HEK293T (cell line): ENCODE measurements at places on chromosomes 13 and 19.

- no peak for DNase-seq
Measured at GRCh38 chr19:3978145-3978544, 7.1 kb downstream of the EEF2 start.

- DNase-seq = no peak
Measured at GRCh38 chr13:98509271-98510155, 67.4 kb downstream of the STK24 start.

- DNase-seq = no peak
Measured at GRCh38 chr19:18119717-18120105, 22.1 kb downstream of the MAST3 start.

- DNase-seq = no peak
Measured at GRCh38 chr13:113918981-113919701, 54.7 kb downstream of the C13orf46 start.

DNA sequence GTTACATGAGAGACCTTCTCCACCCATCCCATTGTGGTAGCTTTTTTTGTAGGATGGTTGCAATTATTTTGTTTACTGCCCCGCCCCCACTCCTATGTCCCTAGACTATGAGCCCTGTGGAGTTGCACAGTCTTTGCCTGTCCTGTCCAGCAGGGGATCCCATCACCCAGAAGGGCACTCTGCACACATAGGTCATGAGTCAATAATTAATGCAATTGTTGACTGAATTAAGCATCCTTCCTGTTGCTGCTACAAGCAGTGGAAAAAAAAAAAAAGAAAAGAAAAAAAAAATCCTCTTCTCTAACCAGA lies 14.2 kb downstream of the C19orf81 start:
- DNase-seq = no peak

- no peak for DNase-seq
Measured at GRCh38 chr19:12953799-12954611, 3.0 kb downstream of the GADD45GIP1 start.

- DNase-seq = no peak
Measured at GRCh38 chr13:44218501-44219240, 155.0 kb upstream of the SERP2 start.

DNA sequence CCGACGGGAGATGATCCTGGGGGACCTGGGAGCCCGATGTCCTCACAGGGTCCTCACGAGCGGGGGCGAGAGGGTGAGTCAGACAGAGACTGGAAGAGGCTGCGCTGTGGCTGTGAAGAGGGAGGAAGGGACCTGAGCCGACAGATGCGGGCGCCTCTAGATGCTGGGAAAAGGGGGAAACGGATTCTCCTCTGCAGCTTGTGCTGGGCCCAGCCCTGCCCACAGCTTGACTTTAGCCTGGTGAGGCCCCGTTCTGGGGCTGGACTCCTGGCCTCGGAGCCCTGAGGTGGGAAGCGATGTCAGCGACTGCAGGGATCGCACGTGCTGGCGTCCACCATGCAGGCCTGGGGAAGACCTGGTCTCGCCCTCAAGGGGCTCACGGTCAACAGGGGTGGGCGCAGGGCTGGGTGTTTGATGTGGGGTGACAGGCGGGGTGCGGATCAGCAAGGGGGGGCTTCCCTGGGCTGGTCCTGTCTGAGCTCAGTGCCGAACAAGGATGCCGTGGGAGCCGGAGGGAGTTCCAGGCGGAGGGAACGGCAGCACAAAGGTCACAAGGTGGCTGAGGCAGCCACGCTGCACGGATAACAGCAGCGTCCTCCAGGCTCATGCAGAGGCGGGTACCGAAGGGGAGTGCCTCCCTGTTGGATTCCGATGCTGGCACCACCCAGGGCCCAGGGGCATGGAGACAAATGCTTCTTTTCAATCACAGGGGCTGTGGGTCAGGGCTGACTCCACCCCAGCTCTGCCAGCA lies 31.8 kb downstream of the PIP5K1C start:
- no peak for DNase-seq

DNA sequence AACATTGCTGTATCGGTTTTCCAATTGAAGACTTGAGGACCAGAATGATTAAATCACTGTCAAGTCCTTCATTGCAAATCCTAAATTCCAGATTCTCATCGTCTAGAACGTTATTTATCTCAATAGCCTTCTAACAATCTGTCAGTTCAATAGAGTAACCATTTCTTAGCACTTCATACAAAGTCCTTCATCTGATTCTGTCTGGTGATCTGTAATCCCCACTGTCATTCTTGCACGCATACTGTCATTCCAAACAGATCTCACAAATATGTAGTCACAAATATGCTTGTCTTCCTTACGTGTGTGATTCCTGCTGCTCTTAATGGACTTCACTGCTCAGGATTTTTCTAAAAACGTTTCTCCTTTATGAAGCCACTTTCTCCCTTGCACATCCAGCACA lies 1197.5 kb downstream of the EFNB2 start:
- DNase-seq = no peak

- no peak for DNase-seq
Measured at GRCh38 chr13:106468207-106468606, 67.3 kb downstream of the EFNB2 start.

GRCh38 chr19:32318884-32319520 lies 26.4 kb upstream of the ZNF507 start:
- peak; percentile 60 for DNase-seq
